ENCODE measurements at places on chromosomes 6 and 20.

DNA sequence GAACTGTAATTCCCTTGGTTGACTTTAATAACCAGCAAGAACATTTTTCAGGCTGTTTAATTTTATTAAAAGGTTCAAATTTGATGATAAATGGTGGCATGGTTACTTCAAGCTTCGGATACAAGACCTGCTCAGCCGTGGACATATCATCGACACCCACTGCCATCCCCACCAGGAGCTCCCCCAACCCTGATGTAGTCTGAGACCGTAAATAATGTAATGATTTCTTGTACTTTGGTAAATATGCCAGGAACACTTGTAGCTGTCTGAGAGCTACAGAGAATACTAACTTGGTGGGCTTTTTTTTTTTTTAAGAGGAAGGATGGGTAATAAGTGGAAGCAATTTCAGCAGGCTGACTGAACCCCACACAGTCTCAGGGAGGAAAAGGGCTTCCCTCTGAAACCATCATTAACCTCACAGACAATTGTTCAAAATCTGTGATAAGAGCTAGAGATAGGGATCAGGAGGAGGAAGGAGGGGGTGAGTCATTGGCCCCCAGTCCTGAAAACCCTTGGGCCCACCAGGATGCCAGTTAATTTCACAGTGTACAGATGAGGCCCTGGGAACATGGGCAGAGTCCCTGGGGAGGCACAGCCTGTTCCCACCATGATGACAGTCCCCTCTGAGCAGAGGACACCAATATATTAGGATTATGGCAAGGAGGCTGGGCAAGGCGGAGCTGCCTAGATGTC, 56.0 kb downstream of the APCDD1L start:
- peaks cover 12% of the 10 kb centered on the region for H3K36me3 ChIP-seq
- H3K27ac ChIP-seq = peak overlapping the region; percentile 12
- no peak for DNase-seq
- peaks cover 21% of the 10 kb centered on the region for H3K4me1 ChIP-seq
- no peaks in the 10 kb centered on the region for H3K27me3 ChIP-seq

- H3K4me1 ChIP-seq = peaks cover 72% of the 10 kb centered on the region
- peak overlapping the region; percentile 42 for H3K27ac ChIP-seq
- H3K27me3 ChIP-seq = no peaks in the 10 kb centered on the region
Measured at GRCh38 chr20:1622450-1622849, 2.6 kb upstream of the SIRPB1 start.

DNA sequence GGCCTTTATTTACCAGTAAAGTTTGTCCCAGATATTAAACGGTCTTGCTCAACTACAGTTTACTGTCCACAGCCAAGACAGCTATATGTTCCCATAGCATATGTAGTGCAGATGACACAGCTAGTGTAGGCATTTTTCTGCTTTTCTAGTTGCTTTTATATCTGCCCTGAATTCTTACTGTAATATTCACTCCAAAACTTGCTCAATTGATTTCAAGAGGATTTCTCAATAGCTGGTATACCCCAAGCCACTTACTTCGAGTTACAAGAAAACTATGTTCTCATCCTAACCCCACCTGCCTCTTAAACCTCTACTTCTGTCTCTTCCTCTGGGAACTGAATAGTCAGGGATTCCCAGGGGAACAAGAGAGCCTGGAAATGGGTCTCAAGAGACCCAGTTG, 18.9 kb upstream of the ROS1 start:
- no peak for DNase-seq
- peaks cover 38% of the 10 kb centered on the region for H3K27me3 ChIP-seq
- H3K4me1 ChIP-seq = no peaks in the 10 kb centered on the region
- H3K27ac ChIP-seq = no peak overlapping the region
- H3K36me3 ChIP-seq = no peaks in the 10 kb centered on the region

- H3K4me1 ChIP-seq = peaks cover 4% of the 10 kb centered on the region
- H3K27ac ChIP-seq = no peak overlapping the region
- H3K27me3 ChIP-seq = peaks cover 12% of the 10 kb centered on the region
- no peak overlapping the region for H3K4me3 ChIP-seq
- no peaks in the 10 kb centered on the region for H3K36me3 ChIP-seq
Measured at GRCh38 chr6:142679907-142680700, 264.9 kb downstream of the HIVEP2 start.

- peaks cover 5% of the 10 kb centered on the region for H3K27me3 ChIP-seq
- no peak overlapping the region for H3K27ac ChIP-seq
- H3K4me1 ChIP-seq = peaks cover 15% of the 10 kb centered on the region
Measured at GRCh38 chr6:156659822-156660198, 117.4 kb upstream of the ARID1B start.

DNA sequence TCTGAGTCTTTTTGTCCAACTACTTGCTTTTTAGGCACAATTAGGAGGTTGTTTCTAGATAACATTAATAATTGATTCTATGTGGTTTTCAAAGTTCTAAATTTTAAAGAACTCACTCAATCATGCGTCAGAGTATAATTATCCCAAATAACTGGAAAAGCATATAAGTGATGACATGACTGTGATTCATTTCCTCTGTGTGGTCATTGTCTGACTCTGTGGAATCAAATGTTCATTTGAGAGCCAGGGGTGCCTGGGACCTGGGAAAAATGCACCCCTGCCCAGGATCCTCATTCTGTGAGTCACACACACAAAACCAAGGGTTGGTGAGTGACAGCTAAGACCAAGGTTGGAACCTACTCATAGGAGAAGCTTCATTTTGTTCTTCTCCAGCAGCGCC, 127.1 kb upstream of the MLIP start:
- no peak overlapping the region for H3K4me3 ChIP-seq
- no peaks in the 10 kb centered on the region for H3K36me3 ChIP-seq
- H3K4me1 ChIP-seq = no peaks in the 10 kb centered on the region
- no peak overlapping the region for H3K27ac ChIP-seq

- peak overlapping the region; percentile 69 for H3K27ac ChIP-seq
- H3K4me1 ChIP-seq = peaks cover 26% of the 10 kb centered on the region
- H3K27me3 ChIP-seq = no peaks in the 10 kb centered on the region
- no peak for DNase-seq
- peak overlapping the region; percentile 64 for H3K4me3 ChIP-seq
Measured at GRCh38 chr20:23358563-23358906, 3.4 kb upstream of the GZF1 start.

- DNase-seq = no peak
- peaks cover 14% of the 10 kb centered on the region for H3K4me1 ChIP-seq
- H3K4me3 ChIP-seq = no peak overlapping the region
- H3K27ac ChIP-seq = no peak overlapping the region
- no peaks in the 10 kb centered on the region for H3K36me3 ChIP-seq
- peaks cover 10% of the 10 kb centered on the region for H3K27me3 ChIP-seq
Measured at GRCh38 chr6:148831531-148831930, 84.7 kb downstream of the UST start.

GRCh38 chr6:136526196-136526930, 23.9 kb downstream of the MAP7 start:
- no peak overlapping the region for H3K27ac ChIP-seq
- DNase-seq = peak; percentile 24
- H3K27me3 ChIP-seq = peaks cover 12% of the 10 kb centered on the region
- H3K36me3 ChIP-seq = no peaks in the 10 kb centered on the region
- H3K4me1 ChIP-seq = peaks cover 14% of the 10 kb centered on the region

DNA sequence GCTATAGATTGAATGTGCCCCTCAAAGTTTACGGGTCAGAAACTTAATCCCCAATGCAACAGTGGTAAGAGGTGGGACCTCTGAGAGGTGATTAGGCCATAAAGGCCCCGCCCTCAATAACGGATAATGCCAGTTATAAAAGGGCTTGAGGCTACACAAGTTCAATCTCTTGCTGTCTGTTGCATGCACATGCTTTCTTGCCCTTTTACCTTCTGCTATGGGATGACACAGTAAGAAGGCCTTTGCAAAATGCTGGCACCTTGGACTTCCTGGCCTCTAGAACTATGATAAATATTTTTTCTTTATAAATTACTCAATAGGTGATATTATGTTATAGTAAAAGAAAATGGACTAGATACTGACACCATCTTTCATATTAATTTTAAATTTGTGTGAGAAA, 806.1 kb downstream of the TENT5A start:
- no peak overlapping the region for H3K27ac ChIP-seq
- no peaks in the 10 kb centered on the region for H3K36me3 ChIP-seq
- no peaks in the 10 kb centered on the region for H3K4me1 ChIP-seq
- H3K4me3 ChIP-seq = no peak overlapping the region
- DNase-seq = no peak
- no peaks in the 10 kb centered on the region for H3K27me3 ChIP-seq

- H3K4me3 ChIP-seq = no peak overlapping the region
- no peak overlapping the region for H3K27ac ChIP-seq
- no peaks in the 10 kb centered on the region for H3K36me3 ChIP-seq
- DNase-seq = no peak
- H3K4me1 ChIP-seq = no peaks in the 10 kb centered on the region
- peaks cover 2% of the 10 kb centered on the region for H3K27me3 ChIP-seq
Measured at GRCh38 chr6:151592449-151593159, 98.8 kb downstream of the CCDC170 start.

DNA sequence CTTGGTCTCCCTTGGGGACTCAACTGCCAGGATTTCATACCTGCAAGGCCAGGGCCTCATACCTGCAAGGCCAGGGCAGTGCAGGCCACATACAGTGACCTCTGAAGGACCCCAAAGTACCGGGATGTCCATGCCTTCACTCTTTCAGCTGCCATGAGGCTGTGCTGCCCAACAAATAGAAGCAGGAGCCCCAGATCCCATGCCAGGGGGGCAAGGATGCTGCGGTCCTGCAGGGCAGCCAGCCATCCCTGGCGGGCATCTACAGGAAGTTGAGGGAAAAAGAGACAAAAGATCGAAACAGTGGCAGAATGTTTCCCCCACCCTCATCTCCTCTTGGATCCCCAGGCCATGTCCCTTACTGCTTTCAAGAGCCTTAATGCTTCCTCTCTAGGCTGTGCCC, 799 bp downstream of the NRM start:
- no peaks in the 10 kb centered on the region for H3K27me3 ChIP-seq
- H3K27ac ChIP-seq = peak overlapping the region; percentile 82
- H3K36me3 ChIP-seq = peaks cover 20% of the 10 kb centered on the region
- no peak for DNase-seq
- H3K4me1 ChIP-seq = peaks cover 31% of the 10 kb centered on the region
- H3K4me3 ChIP-seq = peak overlapping the region; percentile 97

DNA sequence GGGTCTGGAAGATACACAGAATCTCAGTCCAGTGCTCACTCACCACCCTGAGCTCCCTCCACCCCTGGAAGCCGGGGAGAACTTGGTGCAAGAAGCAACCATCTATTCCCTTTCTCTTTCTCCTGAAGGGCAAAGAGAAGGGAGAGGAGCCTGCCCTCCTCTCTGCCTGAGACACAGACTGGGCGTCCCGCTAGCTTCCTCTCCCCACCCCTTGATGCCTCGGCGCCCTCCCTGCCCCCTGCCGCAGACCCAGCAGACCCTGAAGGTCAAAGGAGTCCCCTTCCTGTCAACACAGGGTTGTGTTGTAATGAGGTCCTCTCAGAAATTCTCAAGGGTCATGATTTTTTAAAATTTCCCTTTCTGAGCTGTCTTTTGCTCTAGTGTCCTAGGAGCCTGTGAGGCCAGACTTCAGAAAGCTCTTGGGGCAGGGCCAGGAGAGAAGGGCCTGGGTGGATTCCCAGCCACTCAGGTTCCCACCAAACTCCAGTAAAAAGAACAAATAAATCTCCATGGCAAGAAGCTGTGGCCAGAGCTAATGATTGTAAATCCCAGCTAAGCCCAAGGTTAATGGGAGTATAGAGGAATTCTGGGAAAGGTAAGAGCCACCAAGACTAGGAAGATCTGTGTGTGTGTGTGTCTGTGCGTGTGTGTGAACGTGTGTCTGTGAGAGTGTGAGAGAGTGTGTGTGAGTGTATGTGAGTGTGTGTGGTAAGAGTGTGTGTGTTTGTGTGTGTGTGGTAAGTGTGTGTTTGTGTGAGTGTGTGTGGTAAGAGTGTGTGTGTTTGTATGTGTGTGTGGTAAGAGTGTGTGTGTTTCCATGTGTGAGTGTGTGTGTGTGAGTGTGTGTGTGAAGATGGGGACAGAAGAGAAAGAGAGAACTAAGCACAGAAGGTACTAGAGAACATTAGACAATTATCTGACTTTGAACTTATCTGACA, 1.1 kb upstream of the JPH2 start:
- peaks cover 47% of the 10 kb centered on the region for H3K27me3 ChIP-seq
- no peak for DNase-seq
- no peak overlapping the region for H3K27ac ChIP-seq
- H3K4me1 ChIP-seq = peaks cover 3% of the 10 kb centered on the region
- no peaks in the 10 kb centered on the region for H3K36me3 ChIP-seq

Data from activated T-helper 2 cell treated with anti-CD3 and anti-CD28 coated beads, Interferon-gamma antibody, Interleukin-2, Interleukin-4, amounts not matched to agents 10 μg/mL and 5 μg/mL and 100 μg/mL, durations not matched to agents 14 hours and 24 hours and 36 hours (primary cell).